ENCODE measurements at places on chromosomes 2 and 18. TPM values are rescaled to one million over a fixed set of nuclear protein-coding genes. Genes with fewer than 3 reads are reported as not detected.

GRCh38 chr2:22035361-22035830, 911.6 kb downstream of the TDRD15 start:
- no peak overlapping the region for H3K27ac ChIP-seq
- H3K4me1 ChIP-seq: no peaks in the 10 kb centered on the region
- no peak overlapping the region for H3K4me3 ChIP-seq
- no peaks in the 10 kb centered on the region for H3K27me3 ChIP-seq
- H3K36me3 ChIP-seq: no peaks in the 10 kb centered on the region

DNA sequence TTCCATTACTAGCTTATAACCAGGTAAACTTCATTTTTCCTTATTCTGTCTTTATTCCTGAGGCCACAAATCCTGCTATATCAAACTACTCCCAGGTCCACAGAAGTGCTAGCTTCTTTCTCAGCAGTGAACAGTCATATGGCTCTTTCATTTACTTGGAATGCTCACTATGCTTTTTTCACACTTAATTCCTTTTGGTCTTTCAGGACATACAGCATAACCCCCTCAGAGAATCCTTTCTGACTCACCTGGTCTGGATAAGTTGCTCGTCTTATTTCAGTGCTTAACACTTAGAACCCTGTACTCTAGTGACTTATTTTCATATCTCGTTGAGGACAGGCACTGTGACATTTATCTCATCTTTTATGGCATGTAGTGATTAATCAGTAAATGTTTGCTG, 325.0 kb upstream of the UBE2E3 start:
- no peaks in the 10 kb centered on the region for H3K27me3 ChIP-seq
- no peak overlapping the region for H3K27ac ChIP-seq
- DNase-seq: no peak

GRCh38 chr2:209685963-209686362, 85.7 kb upstream of the UNC80 start:
- H3K4me3 ChIP-seq: no peak overlapping the region
- DNase-seq: no peak
- no peaks in the 10 kb centered on the region for H3K36me3 ChIP-seq
- H3K27me3 ChIP-seq: no peaks in the 10 kb centered on the region
- H3K27ac ChIP-seq: no peak overlapping the region
- H3K4me1 ChIP-seq: no peaks in the 10 kb centered on the region

Gene EPB41L3
- 78.0 TPM for total RNA-seq

Gene ERICH2
- total RNA-seq: not detected

- no peak overlapping the region for H3K4me3 ChIP-seq
- H3K27me3 ChIP-seq: no peaks in the 10 kb centered on the region
- H3K27ac ChIP-seq: no peak overlapping the region
- no peak for DNase-seq
- no peaks in the 10 kb centered on the region for H3K36me3 ChIP-seq
These were observed 44.1 kb downstream of the MREG start for GRCh38 chr2:215969131-215969841.

- no peaks in the 10 kb centered on the region for H3K27me3 ChIP-seq
- H3K4me1 ChIP-seq: no peaks in the 10 kb centered on the region
- no peak overlapping the region for H3K4me3 ChIP-seq
- peak; percentile 9 for DNase-seq
These were observed 151.0 kb upstream of the COPS8 start for GRCh38 chr2:236934656-236935055.

DNA sequence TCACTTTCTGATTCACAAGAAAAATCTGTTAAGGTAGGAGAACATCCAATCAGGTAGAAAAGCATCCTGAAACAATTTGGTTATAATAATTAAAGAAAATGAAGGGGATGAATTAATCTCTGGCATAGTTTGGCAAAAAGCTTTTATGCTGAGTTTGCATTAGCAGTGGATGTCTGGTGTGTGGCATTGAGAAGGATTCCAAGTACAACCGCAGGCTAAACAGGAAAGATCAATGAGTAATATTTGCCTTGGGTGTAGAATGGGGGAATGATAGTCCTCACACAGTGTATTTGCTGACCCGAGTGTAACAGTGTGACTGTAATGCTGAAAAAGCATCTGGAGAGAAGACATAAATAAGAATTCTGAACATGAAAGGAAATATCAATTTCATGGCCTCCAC, 68.3 kb upstream of the SESTD1 start:
- no peaks in the 10 kb centered on the region for H3K27me3 ChIP-seq
- no peak overlapping the region for H3K27ac ChIP-seq
- DNase-seq: no peak
- H3K4me1 ChIP-seq: no peaks in the 10 kb centered on the region

DNA sequence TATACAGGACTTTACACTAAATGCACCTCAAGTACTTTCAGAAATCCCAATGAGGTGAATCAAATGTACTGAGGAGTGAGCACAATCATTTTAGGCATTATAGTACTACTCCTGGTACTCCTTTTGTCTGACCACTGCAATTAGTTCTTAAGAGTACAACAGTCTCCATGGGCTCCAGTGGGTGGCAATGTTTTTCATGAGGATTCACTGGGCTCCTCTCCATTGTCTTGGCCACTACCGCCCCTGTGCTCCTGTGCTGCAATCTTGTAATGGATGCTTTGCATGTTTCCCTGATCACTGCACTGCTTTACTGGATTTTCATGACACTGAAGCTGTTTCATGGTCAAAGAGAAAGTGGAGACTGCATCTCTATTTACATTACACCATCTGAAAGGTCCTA, 268.5 kb upstream of the ZSWIM2 start:
- no peak overlapping the region for H3K27ac ChIP-seq
- H3K27me3 ChIP-seq: no peaks in the 10 kb centered on the region
- no peaks in the 10 kb centered on the region for H3K4me1 ChIP-seq
- DNase-seq: no peak

DNA sequence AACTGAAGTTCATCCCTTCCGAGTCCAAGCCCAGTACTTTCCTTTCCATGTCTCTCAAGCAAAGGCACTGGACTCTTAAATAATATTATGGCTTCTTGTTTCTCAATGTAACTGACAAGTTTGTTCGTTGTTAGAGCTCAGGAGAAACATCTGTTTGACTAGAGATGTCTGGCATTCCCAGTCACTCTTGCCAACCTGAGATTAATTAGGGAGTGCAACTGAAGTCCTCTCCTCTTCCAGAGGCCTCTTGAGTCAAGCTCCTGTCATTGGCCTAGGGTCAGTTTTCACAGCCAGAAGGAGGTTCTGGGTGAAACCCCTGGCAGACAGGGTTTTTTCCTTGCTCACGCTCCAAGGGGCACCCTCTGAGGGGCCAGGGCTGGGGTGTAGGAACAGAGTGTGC, 196.1 kb downstream of the AGPS start:
- H3K27ac ChIP-seq: no peak overlapping the region
- no peak for DNase-seq
- no peaks in the 10 kb centered on the region for H3K27me3 ChIP-seq
- no peak overlapping the region for H3K4me3 ChIP-seq
- H3K36me3 ChIP-seq: no peaks in the 10 kb centered on the region
- no peaks in the 10 kb centered on the region for H3K4me1 ChIP-seq

- no peaks in the 10 kb centered on the region for H3K27me3 ChIP-seq
- H3K27ac ChIP-seq: no peak overlapping the region
- H3K36me3 ChIP-seq: no peaks in the 10 kb centered on the region
- no peak for DNase-seq
- H3K4me3 ChIP-seq: no peak overlapping the region
These were observed 88.0 kb downstream of the TPO start for GRCh38 chr2:1501038-1501851.
